ENCODE measurements at places on chromosomes 5 and 9.

DNA sequence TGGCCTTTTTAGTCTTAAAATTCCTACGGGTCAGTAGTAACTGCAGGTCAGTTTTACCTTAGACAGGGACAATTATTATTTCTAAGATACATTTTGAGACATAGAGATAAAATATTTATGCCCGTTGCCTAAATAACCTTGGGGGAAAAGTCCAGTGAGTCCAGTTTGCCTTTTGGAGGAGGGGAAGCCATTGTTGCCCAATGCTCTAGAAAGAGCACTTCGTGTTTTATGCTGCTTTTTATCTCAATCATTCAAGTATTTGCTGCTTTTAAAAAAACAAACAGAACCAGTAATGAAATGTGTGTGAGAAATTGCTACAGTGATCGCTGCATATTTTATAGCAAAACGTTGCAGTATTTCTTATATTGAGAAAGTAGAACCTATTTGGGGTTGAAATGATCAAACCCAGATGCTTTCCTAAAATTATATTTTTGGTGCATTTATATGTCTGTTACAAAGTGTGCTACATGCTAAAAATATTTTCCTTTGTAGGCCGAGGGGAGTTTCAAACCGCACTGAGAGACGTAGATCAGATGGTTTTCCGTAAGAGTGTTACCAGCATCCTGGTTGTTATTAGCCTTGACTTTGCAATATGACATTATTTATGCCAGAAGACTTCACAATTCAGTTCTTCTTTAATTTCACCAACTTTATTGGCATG, 266.8 kb downstream of the AOPEP start:
- H3K27ac ChIP-seq = no peak overlapping the region
- H3K36me3 ChIP-seq = no peaks in the 10 kb centered on the region
- H3K4me1 ChIP-seq = no peaks in the 10 kb centered on the region
- H3K27me3 ChIP-seq = no peaks in the 10 kb centered on the region

- peaks cover 33% of the 10 kb centered on the region for H3K36me3 ChIP-seq
- no peak overlapping the region for H3K4me3 ChIP-seq
Measured at GRCh38 chr9:93648181-93648580, 71.8 kb downstream of the PHF2 start.

DNA sequence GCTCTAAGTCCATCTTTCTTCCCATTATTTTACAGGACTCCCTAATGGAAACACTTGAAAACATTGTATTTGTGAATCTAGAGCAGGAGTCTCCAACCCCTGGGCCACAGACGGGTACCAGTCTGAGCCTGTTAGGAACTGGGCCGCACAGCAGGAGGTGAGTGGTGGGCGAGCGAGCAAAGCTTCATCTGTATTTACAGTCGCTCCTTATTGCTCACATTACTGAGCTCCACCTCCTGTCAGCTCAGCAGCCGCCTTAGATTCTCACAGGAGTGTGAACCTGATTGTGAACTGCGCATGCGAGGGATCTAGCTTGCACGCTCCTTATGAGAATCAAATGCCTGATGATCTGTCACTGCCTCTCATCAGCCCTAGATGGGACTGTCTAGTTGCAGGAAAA, 111.0 kb downstream of the MED27 start:
- peaks cover 11% of the 10 kb centered on the region for H3K36me3 ChIP-seq
- ATAC-seq = no peak
- peaks cover 6% of the 10 kb centered on the region for H3K4me1 ChIP-seq
- H3K4me3 ChIP-seq = no peak overlapping the region

GRCh38 chr5:144710637-144711036, 540.0 kb downstream of the KCTD16 start:
- no peak for ATAC-seq
- H3K36me3 ChIP-seq = no peaks in the 10 kb centered on the region
- no peak overlapping the region for H3K27ac ChIP-seq
- H3K4me3 ChIP-seq = no peak overlapping the region
- H3K27me3 ChIP-seq = no peaks in the 10 kb centered on the region

Measured in activated T-helper 17 cell treated with anti-CD3 and anti-CD28 coated beads, Interleukin-2, amount 50 U/mL, for 72 hours (primary cell).